Suppressor macrophage treated with lipopolysaccharide for 4 hours (primary cell): ENCODE measurements at places on chromosomes 11 and 22.

- DNase-seq = peak; percentile 32
Measured at GRCh38 chr11:119673759-119674336, 55.2 kb downstream of the NECTIN1 start.

DNA sequence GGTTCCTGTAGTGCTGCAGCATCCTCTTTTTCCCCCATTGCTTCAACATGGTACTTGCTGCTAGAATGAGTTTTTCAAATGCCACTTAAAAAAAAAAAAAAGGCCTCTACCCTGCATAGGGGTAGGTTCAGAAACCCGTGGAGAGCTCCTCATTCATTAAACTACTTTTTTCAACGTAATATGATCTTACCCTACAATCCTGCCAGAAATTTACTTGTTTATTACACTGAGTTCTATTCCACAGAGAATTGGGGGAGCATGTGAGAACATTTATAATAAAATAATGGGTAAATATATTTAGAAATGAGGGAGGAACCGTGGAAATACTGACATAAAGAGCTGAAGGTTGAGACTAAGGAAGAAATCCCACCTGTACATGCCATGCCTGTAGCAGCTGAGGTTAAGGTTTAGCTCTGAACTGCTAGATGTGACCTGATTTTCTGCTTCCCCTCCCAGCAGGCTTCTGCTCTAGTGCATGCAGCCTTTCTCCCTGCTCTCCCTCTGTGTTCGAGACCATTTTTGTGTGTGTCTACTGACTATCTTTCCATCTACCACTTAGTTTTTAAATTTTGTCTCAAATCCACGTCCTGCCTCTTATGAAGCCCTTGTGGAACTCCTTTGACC is 225.7 kb downstream of the DDX10 start:
- no peak for DNase-seq

GRCh38 chr11:76184551-76184993 is 21.7 kb downstream of the WNT11 start:
- DNase-seq = no peak

GRCh38 chr11:61791737-61792309 is 576 bp downstream of the TMEM258 start:
- DNase-seq = peak; percentile 86

- no peak for DNase-seq
Measured at GRCh38 chr11:118106789-118107335, 20.1 kb upstream of the SMIM35 start.

DNA sequence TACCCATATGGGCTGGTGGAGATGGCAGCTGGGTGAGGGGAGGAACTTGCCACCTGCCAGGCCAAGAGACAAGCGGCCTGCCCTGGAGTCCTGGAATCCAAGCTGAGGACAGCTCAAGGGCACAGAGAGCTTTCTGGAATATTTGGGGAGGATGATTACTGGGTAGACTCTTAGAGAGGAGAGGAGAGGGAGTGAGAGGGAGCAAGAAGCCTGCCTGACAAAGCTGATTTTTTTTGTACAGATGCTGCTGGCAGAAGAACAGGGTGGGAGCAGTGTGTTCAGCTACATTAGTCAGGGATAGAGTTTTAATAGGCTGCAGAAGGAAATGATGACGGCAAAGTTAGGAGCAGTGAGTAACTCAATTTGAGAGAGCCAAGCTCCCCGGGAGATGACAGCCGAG is 299.3 kb downstream of the NXPE2 start:
- no peak for DNase-seq

DNA sequence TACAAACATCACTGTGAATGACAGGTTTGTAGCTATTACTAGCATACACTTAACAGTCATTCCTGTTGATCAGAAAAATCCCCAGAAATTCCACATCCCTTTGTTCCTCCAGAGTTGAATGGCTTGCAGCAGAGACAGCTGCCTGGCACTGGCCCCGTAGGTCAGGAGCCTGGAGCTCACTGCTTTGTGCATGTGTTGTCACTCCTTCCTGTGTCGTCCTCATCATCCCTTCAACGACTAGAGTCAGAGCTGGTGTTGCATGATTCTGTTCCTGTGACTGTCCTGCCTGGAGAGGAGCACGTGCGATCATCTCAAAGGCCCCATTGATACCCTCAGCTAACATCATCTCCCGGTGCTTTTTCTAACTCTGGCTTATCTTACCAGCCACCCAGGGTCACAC is 58.3 kb downstream of the LDLRAD3 start:
- DNase-seq = peak; percentile 38

DNA sequence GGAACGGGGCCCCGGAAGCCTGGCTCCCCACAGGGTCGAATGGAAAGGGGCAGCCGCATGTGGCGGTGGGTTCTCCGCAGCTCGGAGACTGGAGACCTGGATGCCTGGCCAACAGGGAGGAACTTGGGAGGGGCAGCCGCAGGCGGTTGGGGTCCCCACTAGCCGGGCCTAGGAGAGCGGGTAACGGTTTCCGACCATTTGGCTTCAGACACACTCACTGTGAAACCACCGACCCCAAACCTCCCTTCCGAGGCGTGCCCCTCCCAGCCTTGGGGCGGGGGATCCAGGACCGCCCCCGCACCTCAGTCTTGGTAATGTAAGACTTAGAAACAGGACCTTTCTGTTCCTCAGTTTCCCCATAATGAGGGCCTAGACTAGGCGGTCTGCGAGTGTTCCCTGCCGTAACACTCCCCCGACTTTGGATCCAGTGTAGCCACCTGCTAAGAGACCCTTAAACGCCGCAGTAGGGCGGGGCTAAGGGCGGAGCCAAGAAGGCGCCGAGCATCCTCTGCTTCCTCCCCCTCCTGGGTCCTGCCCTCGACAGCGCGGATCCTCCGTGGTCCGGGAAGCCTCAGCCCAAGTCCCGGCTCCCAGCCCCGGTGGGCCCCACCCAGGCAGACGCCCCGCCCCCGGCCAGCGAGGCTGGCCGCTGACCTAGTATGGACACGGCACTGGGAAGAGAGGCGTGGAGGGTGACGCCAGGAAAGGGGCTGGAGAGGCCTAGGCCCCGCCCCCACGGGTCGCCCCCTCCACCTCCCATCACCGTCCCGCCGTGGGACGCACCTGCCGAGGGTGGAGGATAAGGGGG is 1.8 kb upstream of the RASGRP2 start:
- peak; percentile 54 for DNase-seq

- peak; percentile 89 for DNase-seq
Measured at GRCh38 chr11:112537846-112538330, 277.2 kb upstream of the PLET1 start.

- no peak for DNase-seq
Measured at GRCh38 chr22:17703811-17704210, 65.3 kb downstream of the BCL2L13 start.

DNA sequence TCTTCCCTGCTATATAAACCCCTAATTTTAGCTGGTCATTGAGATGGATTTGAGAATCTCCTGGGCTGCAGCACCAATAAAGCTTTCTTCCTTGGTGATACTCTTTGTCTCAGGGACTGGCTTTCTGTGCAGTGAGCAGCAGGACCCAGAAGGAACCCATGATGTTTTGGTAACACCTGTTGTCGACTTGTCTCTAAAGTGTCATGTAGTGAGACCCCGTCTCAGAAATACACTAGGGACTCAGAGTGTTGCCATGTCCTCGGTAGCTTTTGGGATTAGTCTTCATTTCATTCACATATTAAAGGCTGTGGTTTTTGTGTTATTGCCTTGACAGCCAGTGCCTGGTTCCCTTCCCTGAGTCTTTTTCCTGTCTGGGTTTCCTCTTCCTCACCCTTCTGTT is 1078.7 kb downstream of the TBC1D22A start:
- no peak for DNase-seq

DNA sequence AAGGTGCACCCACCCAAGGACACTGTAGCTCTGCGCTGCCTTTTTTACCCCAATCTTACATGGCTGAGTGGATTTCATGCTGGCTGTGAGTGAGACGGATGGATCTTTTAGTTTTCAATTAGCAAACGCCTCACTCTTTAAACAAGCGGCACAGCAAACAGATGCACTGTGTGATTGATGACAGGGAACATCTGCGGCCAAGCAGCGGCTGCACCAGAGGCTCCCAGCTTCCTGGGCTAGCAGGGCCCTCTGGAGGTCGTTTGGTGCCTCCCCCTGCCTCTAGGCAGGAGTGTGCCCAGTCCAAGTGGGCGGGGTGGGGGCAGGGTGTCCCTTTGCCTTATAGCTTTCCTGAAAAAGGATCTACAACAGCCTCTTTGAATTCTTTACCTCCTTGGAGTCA is 2.1 kb upstream of the DRD2 start:
- DNase-seq = no peak

DNA sequence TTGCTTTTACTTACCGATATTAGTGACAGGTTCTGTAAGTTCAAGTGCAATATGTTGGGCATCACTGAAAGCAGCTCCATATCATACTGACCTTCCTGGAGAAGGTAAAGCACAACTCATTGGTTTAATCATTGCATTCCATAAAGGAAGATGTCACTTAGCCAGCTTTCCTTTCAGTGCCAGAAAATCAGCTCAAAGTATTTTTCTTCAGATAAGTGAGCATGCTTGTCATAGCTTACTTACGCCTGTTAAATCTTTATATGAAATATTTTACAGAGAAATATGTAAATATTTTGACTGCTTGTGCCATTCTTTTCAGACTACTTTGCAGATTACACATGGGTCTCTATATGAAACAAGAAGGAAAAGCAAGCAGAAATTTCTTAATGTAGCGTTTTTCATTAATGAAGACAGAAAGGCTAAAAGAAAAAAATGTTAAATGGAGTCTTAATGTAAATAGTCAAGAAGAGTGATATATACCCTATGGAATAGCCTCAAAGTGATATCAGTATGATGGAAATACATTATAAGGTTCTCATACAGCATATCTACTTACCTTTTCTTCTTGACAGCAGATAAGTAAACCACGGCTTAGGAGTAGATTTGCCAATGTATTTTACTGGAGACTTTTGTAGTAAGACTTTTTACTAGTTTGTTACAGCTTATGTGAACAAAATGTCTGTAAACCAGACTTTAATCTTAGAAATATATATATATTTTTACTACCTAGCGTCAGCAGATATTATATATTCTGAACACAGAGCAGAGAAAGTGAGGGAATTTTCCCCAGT is 649.7 kb downstream of the METTL15 start:
- no peak for DNase-seq

DNA sequence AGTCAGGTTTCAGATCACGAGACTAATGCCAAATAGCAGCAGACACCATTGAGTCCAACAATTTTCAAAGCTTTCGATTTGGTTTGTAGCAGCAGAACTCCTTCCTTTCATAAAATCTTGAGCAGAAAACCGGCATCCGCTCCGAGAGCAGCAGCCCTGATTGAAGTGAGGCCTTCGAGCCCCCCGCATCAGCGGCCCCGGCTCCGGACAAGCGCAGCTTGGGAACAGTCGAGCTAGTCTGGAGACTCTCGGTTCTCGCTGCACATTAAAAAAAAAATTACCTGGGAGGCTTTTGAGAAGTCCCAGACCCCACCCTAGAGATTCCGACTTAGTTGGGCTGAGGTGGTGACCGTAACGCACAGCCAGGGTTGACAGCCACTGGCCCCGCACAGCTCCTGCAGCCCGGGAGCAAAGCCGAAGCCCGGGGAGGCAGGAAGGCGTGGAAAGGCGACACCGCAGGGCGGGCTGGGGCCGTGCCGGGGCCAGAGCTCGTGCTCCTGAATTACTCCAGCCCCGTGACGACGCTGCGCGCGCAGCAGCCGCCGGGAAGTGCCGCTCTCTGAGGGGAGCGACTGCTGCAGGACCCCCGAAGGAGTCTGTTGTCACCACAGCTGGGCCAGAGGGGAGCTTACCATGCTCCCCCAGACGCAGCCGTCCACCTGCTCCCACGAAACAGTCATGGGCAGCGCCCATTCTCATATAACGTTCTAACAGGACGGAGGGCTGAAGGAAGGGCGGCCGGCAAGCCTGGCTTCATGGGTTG is 57.8 kb downstream of the SPATA19 start:
- DNase-seq = no peak

DNA sequence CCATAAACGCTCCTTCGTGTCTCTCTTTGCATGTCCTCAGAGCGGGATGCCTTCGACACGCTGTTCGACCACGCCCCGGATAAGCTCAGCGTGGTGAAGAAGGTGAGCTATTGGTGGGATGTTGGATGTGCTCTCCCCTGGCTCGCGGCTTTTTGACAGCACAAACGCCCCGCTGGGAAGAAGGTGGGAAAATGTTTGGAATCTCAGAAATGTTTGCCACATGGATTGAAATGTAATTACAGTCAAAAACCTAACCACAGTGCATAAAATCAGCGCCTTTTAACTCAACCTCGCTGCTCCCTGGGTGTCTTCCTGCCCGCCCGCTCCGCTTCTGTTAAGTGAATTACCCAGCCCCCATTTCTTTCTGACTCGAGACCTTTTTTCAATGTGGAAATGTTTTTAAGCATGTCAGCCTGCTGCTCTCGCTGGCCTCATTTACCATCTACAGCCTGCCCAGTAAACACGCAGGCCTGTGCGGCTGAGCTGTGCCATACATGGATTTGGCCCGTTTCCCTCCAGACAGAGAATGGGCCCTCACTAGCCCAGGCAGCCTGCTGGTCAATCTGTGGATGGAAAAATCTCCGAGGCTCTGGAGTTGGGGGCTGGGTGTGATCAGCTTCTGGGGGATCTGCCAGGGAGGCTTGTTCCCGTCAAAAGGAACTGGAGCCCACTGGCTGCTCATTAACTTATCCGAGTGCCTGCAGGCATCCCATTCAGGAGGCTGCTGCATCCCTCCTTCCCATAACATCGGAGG is 32.7 kb upstream of the PARVG start:
- no peak for DNase-seq

- DNase-seq = peak; percentile 34
Measured at GRCh38 chr11:102111787-102112508, 1.7 kb downstream of the YAP1 start.
